ENCODE measurements at places on chromosomes 2 and 18. TPM values are rescaled to one million over a fixed set of nuclear protein-coding genes. Genes with fewer than 3 reads are reported as not detected.

DNA sequence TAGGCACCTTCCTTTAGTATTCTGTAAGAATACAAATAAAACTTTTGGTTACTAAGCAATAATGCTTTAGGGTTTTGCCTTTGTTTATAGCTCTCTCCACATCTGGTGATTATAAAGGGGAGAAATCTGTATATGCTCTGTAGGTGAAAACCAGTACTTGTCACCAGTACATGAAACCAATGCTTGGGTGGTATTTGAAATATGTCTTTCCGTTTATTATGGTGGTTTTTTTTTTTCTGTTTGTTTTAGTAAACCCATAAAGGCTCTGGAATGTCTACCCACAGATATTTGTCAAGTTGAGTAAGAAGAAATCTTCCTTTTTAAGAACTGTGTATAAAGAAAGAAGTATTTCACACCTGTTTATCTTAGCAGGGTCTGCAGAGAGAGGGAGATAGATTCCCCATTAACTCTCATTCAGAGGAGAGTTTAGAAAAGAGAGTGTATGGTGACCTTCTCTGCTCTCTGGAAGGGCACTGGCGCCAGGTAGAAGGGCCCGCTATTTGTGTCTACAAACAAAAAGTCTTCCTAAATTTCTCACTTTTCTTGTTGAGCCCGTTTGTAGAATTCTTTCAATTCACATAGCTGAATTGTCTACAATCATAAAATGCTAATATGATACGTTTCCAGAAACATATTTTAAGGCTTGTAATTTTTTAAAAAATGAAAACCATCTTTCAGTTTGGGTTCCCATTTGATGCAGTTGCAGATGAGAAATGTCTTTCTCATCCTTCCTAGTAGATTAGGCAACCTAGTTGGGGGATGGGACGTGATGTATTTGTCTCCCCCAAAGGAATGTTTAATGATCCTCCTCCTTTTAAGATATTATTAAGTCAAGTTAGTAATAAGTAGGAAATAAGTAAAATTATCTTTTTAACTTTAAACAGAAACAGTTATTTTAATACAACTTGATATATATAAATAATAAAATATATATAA is 33.9 kb downstream of the MAP3K20 start:
- no peaks in the 10 kb centered on the region for H3K36me3 ChIP-seq
- H3K4me3 ChIP-seq, result peak overlapping the region; percentile 12
- no peaks in the 10 kb centered on the region for H3K27me3 ChIP-seq
- H3K27ac ChIP-seq, result peak overlapping the region; percentile 71

RND3 gene
- 271 TPM for total RNA-seq

GRCh38 chr2:181462033-181462432 is 4.8 kb downstream of the ITGA4 start:
- peaks cover 37% of the 10 kb centered on the region for H3K4me1 ChIP-seq
- H3K36me3 ChIP-seq, result no peaks in the 10 kb centered on the region
- H3K27ac ChIP-seq, result no peak overlapping the region
- DNase-seq, result no peak

- H3K27me3 ChIP-seq, result no peaks in the 10 kb centered on the region
- peaks cover 24% of the 10 kb centered on the region for H3K4me1 ChIP-seq
- no peak overlapping the region for H3K4me3 ChIP-seq
- peak; percentile 52 for DNase-seq
Observed at GRCh38 chr2:159635006-159635789, 18.9 kb upstream of the BAZ2B start.

- H3K27ac ChIP-seq, result no peak overlapping the region
- H3K4me1 ChIP-seq, result peaks cover 6% of the 10 kb centered on the region
- DNase-seq, result no peak
- no peaks in the 10 kb centered on the region for H3K27me3 ChIP-seq
- no peaks in the 10 kb centered on the region for H3K36me3 ChIP-seq
- no peak overlapping the region for H3K4me3 ChIP-seq
Observed at GRCh38 chr2:204495381-204495780, 49.9 kb upstream of the PARD3B start.

- H3K4me3 ChIP-seq, result no peak overlapping the region
- DNase-seq, result no peak
- H3K4me1 ChIP-seq, result no peaks in the 10 kb centered on the region
Observed at GRCh38 chr2:100042562-100042961, 99.8 kb downstream of the AFF3 start.

DNA sequence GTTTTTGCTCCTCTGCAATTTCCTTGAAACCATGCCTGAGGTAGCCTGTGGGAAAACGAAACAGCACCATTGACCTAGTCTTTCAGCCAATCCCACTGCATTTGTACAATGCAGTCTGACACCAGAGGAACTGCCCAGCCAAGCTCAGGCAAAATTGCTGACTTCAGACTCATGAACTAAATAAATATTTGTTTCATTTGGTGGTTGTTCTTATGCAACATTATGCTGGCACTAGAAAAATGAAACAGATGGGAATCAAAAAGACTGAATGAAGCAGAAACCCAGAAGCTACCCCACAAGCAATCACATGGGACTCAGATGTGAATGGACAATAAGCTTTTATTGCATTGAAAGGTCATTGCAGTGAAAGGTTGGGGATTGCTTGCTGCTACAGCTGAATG is 1.7 kb downstream of the NAT8 start:
- no peaks in the 10 kb centered on the region for H3K4me1 ChIP-seq
- no peak overlapping the region for H3K4me3 ChIP-seq
- H3K27me3 ChIP-seq, result no peaks in the 10 kb centered on the region
- H3K36me3 ChIP-seq, result no peaks in the 10 kb centered on the region
- DNase-seq, result no peak

GRCh38 chr2:214203744-214204289 is 207.0 kb upstream of the VWC2L start:
- no peak overlapping the region for H3K27ac ChIP-seq
- H3K4me1 ChIP-seq, result peaks cover 12% of the 10 kb centered on the region
- H3K27me3 ChIP-seq, result no peaks in the 10 kb centered on the region
- H3K4me3 ChIP-seq, result no peak overlapping the region

- H3K4me3 ChIP-seq, result no peak overlapping the region
- H3K27me3 ChIP-seq, result no peaks in the 10 kb centered on the region
- 0 out of 2 replicates have a peak, but pooled peaks cover 6% of the 10 kb centered on the region for H3K4me1 ChIP-seq
- H3K36me3 ChIP-seq, result no peaks in the 10 kb centered on the region
- H3K27ac ChIP-seq, result no peak overlapping the region
- no peak for DNase-seq
Observed at GRCh38 chr2:149082735-149083134, 44.2 kb downstream of the LYPD6B start.

Data from GM23248 (cell line).